Amniotic stem cell (primary cell): ENCODE measurements at places on chromosomes 4 and X.
A peak's percentile ranks its signal among the peaks of the same experiment; 100 is the strongest.

GRCh38 chr4:83369831-83370639 is 35.4 kb upstream of the HPSE start:
- no peak for DNase-seq

GRCh38 chr4:40976343-40976742 is 226.6 kb downstream of the NSUN7 start:
- no peak for DNase-seq

DNA sequence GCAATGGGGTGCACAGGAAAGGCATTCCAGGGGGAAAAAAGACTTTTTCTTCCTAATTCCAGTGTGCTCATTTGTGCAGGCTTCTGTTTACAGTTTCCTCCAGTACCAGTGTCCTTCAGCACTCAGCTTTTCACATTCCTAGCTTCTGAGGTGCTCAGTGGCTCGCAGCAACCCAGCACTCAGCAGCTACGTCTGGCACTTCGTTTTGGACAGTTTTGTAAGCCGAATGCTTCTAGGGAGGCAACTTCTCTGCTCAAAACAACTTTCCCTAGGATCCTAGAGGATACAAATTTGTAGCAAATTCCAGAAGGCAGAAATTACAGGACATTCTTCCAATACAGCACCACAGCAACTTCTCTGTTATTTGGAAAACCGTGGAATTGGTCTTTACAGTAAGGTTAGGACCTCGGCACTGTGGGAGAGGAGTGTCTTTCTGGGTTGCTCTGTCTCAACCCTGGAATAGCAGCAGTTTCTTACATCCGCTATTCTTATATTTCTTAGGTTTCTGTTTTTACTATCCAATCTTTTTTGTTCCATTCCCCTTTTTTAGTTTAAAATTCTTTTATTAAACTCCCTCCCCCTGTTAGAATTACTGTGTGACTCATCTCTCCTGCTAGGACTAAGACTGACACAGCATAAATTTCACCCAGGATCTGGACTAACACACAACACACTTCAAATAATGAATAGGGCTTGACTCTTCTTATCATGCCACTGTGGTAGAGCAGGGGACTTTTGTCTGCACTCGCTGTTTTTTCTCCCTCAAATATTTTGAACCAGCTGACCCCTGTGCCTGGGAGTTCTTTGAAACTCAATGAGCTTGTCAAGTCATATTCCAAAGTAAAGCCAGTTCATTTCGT is 1314.7 kb downstream of the FSTL5 start:
- DNase-seq = no peak

GRCh38 chr4:121227341-121227792 is 63.2 kb upstream of the TNIP3 start:
- no peak for DNase-seq

- DNase-seq = peak; percentile 23
Measured at GRCh38 chr4:157664726-157665125, 444.2 kb downstream of the GRIA2 start.

DNA sequence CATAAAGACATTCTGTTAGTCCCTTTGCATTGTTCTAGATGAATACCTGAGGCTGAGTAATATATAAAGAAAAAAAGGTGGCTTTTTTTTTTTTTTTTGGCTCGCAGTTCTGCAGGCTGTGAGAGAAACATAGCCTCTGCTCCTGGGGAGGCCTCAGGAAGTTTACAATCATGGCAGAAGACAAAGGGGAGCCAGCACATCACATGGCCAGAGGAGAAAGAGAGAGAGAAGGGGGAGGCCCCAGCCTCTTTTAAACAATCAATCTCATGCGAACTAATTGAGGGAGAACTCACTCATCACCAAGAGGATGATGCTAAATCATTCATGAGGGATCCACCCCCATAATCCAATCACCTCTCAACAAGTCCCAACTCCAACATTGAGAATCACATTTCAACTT is 364.0 kb upstream of the EPHA5 start:
- no peak for DNase-seq

- DNase-seq = peak; percentile 57
Measured at GRCh38 chr4:113394730-113395530, 345.5 kb downstream of the ANK2 start.
